ENCODE measurements at places on chromosomes 1 and 21. TPM values are rescaled to one million over a fixed set of nuclear protein-coding genes. Genes with fewer than 3 reads are reported as not detected.

PROK1 gene
- total RNA-seq: not detected

PLCH2 gene
- not detected for total RNA-seq

ACTL8 gene
- not detected for total RNA-seq

FCRL4 gene
- not detected for total RNA-seq

RPE65 gene
- not detected for total RNA-seq

LCE2C gene
- total RNA-seq: not detected

DEPDC1 gene
- 10.3 TPM for total RNA-seq

TRIM62 gene
- 7.4 TPM for total RNA-seq

SLC37A1 gene
- 60.2 TPM for total RNA-seq

THEM4 gene
- 21.5 TPM for total RNA-seq

GRCh38 chr1:234212764-234213657, 160.2 kb upstream of the COA6 start:
- peaks cover 3% of the 10 kb centered on the region for H3K4me1 ChIP-seq
- peak overlapping the region; percentile 29 for H3K4me3 ChIP-seq
- no peaks in the 10 kb centered on the region for H3K36me3 ChIP-seq
- no peak overlapping the region for H3K27ac ChIP-seq

DNA sequence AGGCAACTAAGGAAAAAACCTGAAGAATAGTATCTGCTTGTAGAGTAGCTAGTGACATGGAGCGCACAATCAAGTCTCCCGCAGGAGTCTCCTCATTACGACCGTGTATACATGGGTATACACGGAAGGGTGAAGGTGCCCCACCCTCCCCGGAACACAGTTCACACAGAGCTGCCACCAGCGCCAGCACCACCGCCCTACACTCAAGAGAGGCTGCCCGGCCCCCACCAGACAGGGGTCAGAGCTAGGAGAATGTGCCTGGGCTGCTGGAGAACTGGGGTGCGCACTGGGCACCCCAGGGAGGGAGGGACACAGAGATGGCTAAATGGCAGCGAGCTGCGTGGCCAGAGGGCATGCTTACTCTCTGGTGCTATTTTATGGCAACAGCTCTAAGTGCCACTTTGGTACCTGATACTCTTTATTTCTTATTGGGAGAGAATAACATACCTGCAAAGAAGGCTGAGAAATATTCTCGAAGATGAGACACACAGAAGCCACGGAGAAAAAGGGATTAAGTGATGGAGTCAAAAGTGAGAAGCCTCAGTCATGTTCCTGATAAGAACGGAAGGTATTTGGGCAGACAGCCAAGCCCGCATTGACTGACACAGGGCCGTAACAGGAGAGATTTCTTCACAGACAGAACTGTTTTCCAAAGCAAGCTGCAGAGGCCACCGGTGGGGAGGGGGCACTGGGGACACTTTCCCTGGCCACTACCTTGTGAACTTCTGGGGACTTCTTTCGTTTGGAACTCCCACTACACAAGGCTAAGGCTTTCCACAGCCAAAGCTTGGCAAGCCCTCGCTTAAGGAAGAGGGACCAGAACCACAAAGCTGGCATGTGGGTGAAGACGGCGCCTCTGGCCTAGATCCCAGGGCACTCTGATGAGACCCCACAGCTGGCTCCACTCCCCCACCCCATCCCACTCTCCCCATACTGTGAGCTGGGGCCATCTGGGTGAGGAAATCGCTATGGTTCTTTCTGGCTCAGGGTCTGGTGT, 108.0 kb downstream of the PGBD5 start:
- H3K4me1 ChIP-seq: no peaks in the 10 kb centered on the region
- no peak for DNase-seq
- no peak overlapping the region for H3K27ac ChIP-seq
- no peaks in the 10 kb centered on the region for H3K27me3 ChIP-seq
- H3K4me3 ChIP-seq: no peak overlapping the region
- H3K36me3 ChIP-seq: peaks cover 9% of the 10 kb centered on the region

- H3K4me3 ChIP-seq: peak overlapping the region; percentile 48
- H3K4me1 ChIP-seq: peaks cover 8% of the 10 kb centered on the region
- no peak overlapping the region for H3K27ac ChIP-seq
Observed at GRCh38 chr1:247113094-247113497, 8.9 kb upstream of the ZNF669 start.

GRCh38 chr21:40924641-40925040, 77.7 kb upstream of the DSCAM start:
- no peaks in the 10 kb centered on the region for H3K4me1 ChIP-seq
- peaks cover 4% of the 10 kb centered on the region for H3K36me3 ChIP-seq
- H3K4me3 ChIP-seq: no peak overlapping the region
- H3K27me3 ChIP-seq: no peaks in the 10 kb centered on the region
- no peak for DNase-seq

GRCh38 chr1:3244927-3245315, 175.9 kb downstream of the PRDM16 start:
- peaks cover 14% of the 10 kb centered on the region for H3K36me3 ChIP-seq
- H3K27ac ChIP-seq: no peak overlapping the region
- H3K4me1 ChIP-seq: peaks cover 50% of the 10 kb centered on the region

DNA sequence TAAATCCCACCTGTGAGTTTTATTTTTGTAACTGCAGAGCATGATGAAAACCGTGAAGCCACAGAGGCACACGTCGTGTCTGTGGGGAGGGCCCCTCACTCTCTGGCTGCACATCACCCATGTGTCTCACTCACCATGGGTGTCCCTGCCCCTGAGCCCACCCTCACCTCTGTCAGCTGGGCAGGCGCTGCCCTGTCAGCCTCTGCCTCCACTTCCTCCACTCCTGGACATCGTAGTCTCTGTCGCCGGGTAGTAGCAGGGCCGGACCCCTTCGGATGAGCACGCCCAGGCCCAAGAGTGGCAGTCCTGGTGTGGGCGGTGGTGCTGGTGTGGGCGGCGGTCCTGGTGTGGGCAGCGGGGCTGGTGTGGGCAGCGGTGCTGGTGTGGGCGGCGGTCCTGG, 37.3 kb downstream of the COL18A1 start:
- peaks cover 2% of the 10 kb centered on the region for H3K4me1 ChIP-seq
- H3K36me3 ChIP-seq: peaks cover 22% of the 10 kb centered on the region
- no peaks in the 10 kb centered on the region for H3K27me3 ChIP-seq
- no peak overlapping the region for H3K4me3 ChIP-seq

GRCh38 chr1:102852613-102853012, 255.7 kb downstream of the COL11A1 start:
- H3K27me3 ChIP-seq: no peaks in the 10 kb centered on the region
- no peak overlapping the region for H3K4me3 ChIP-seq
- H3K4me1 ChIP-seq: no peaks in the 10 kb centered on the region
- DNase-seq: no peak

GRCh38 chr21:36749935-36750575, 51.1 kb downstream of the SIM2 start:
- H3K4me3 ChIP-seq: peak overlapping the region; percentile 51
- H3K4me1 ChIP-seq: peaks cover 20% of the 10 kb centered on the region
- H3K36me3 ChIP-seq: peaks cover 13% of the 10 kb centered on the region
- no peak for DNase-seq

DNA sequence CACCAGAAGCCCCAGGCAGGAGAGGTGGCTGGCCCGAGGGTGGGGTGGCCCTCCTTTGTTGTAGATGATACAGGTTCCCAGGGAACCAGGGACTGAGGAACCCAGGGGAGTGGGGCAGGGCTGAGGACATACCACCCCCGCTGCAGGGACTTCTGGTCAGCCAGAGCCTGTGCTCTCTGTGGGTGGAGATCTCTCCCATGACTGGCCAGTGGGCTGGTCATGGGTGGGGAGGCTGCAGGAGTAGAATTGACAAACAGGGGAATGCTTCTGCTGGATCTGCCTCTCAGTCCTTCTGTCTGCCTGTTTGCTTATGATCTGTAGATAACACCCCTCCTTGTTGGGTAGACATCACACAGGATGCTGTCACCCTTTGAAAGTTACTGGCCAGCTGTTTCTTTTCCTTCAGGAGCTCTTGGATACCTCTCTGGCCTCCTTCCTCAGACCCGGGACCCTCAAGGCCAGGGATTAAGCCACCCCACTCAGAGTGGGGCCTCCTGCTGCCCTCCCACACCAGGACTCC, 2.8 kb upstream of the EFCAB14 start:
- no peak overlapping the region for H3K27ac ChIP-seq
- H3K36me3 ChIP-seq: peaks cover 3% of the 10 kb centered on the region
- peaks cover 26% of the 10 kb centered on the region for H3K4me1 ChIP-seq
- DNase-seq: no peak

GRCh38 chr1:22831729-22832413, 121.2 kb downstream of the EPHB2 start:
- no peak overlapping the region for H3K27ac ChIP-seq
- peaks cover 48% of the 10 kb centered on the region for H3K4me1 ChIP-seq
- H3K4me3 ChIP-seq: no peak overlapping the region
- no peaks in the 10 kb centered on the region for H3K36me3 ChIP-seq
- DNase-seq: no peak
- no peaks in the 10 kb centered on the region for H3K27me3 ChIP-seq

GRCh38 chr1:72827278-72827677, 544.9 kb upstream of the NEGR1 start:
- no peak for DNase-seq
- no peaks in the 10 kb centered on the region for H3K27me3 ChIP-seq
- no peak overlapping the region for H3K4me3 ChIP-seq

GRCh38 chr1:226085675-226086285, 23.3 kb downstream of the H3-3A start:
- H3K27me3 ChIP-seq: peaks cover 18% of the 10 kb centered on the region
- no peaks in the 10 kb centered on the region for H3K36me3 ChIP-seq
- peaks cover 5% of the 10 kb centered on the region for H3K4me1 ChIP-seq
- H3K4me3 ChIP-seq: no peak overlapping the region
- DNase-seq: no peak

DNA sequence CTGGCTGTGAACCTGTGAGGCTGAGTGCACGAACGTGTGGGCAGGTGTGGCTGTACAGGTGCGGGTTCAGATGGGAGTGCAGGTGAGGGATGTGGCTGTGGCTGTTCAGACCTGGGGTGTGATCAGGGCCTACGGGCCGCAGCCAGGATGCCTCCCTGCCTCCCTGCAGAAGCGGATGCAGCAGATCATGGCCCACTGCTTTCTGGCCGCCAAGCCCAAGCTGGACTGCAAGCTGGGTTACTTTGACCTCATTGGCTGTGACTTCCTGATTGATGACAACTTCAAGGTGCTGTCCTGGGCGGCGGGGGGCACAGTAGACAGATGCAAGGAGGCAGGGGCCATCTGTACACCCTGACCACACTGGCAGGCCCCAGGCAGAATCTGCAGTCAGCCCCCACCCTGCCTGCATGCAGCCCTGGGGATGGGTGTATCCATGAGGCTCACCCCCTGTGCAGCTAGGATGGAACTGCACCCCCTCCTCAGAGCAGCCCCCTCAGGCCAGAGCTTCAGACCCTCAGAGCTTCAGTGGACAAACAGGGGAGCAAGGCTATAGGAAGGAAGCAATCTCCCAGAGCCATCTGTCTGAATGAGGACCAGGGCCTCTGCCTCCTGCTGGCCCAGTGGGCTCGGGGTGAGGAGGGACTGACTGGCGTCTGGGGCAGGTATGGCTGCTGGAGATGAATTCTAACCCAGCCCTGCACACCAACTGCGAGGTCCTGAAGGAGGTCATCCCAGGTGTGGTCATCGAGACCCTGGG, 9.8 kb downstream of the TNFRSF18 start:
- DNase-seq: no peak
- H3K27ac ChIP-seq: no peak overlapping the region
- no peak overlapping the region for H3K4me3 ChIP-seq
- H3K27me3 ChIP-seq: peaks cover 4% of the 10 kb centered on the region

- H3K27me3 ChIP-seq: no peaks in the 10 kb centered on the region
- peaks cover 6% of the 10 kb centered on the region for H3K36me3 ChIP-seq
- DNase-seq: no peak
- H3K4me3 ChIP-seq: no peak overlapping the region
- peaks cover 16% of the 10 kb centered on the region for H3K4me1 ChIP-seq
- H3K27ac ChIP-seq: no peak overlapping the region
Observed at GRCh38 chr1:23795676-23796465, 4.7 kb downstream of the GALE start.

DNA sequence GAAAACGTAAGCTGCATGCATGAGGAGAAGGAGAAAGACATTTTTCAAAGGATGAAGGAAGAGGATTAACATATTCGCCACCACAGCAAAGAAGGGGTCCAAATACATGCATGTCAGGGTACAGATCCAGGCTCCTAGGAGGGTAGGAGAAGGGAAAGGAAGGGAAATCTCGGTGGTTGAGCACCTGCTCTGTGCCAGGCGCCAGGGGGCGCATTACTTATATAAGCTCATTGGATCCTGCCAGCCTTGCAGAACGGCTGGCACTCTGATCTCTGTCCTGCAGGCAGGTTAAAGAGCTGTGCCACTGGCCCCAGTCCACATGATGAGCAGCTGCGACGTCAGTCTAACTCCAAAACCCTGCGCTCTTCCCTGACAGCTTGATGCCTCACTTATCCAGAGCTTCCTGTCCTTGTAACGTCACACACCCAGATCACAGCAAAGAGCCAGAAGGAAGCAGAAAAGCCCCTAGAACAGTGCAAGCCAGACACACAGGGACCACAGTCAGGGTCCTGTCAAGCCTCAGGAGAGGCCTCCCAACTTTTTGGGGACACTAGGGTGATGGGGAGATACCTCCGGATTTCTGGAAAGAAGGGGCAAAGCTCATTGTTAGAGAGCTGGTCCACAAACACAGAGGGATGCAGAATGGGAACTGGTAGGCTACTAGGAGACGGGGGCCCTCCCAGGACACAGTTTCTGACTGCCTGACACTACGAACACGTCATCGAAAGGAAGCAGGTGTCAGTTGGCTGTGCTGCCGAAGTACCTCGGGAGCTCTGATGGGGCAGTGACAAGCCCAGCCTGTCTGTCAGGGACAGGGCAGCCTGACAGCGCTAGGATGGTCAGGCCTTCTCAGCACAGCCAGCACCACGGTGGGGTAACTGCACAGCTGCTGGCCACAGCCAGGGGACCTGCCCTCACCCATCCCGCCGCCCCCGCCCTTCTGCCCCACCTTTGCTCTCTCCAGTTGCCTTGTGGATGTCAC, 99.1 kb downstream of the BEND5 start:
- H3K4me1 ChIP-seq: peaks cover 17% of the 10 kb centered on the region
- peaks cover 25% of the 10 kb centered on the region for H3K27me3 ChIP-seq
- H3K4me3 ChIP-seq: no peak overlapping the region
- peak; percentile 40 for DNase-seq
- peak overlapping the region; percentile 69 for H3K27ac ChIP-seq

Data from progenitor cell of endocrine pancreas (in vitro differentiated cells).